Muscle of leg (tissue), 16 donors: ENCODE measurements at places on chromosomes 5 and 9. TPM values are rescaled to one million over a fixed set of nuclear protein-coding genes. Genes with fewer than 3 reads are reported as not detected.
A peak's percentile ranks its signal among the peaks of the same experiment; 100 is the strongest.

Gene FBXW2
- 22.6 TPM for total RNA-seq

Gene PCDHGA3
- 1.2 TPM for total RNA-seq

Gene SLC25A48
- total RNA-seq: 0.18 TPM

- no peak for DNase-seq
Observed at GRCh38 chr5:139571543-139571942, 10.4 kb downstream of the UBE2D2 start.

Gene ASS1
- total RNA-seq: 59.9 TPM

GRCh38 chr5:98564836-98565235, 208.6 kb upstream of the RGMB start:
- no peak for DNase-seq

Gene ABO
- 0.13 TPM for total RNA-seq

DNA sequence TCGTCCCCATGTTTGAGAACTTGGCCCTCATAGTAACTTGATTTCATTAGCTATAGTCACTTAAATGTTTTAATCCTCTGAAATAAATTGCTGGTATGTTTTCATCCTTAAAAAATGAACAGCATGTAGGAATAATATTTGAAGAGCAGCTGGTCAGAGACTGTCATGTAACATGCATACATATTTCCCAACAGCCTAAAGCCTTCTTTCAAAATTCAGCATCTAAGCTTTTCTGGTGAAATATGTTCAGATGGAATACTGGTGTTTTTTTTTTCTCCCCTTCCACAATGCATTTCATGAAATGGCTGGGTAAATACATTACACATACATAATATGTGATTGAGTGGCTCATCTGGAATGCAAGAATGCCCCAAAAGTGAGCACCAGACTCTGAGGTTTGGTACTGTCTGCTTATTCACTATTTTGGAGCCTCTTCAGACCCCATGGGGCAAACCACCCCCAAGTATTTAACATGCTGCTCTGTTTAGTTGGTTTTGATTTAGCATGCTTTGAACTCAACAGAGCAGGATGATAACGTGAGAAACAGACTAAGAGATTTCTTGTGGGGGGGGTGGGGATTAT, 94.0 kb downstream of the SMARCA2 start:
- DNase-seq: no peak

DNA sequence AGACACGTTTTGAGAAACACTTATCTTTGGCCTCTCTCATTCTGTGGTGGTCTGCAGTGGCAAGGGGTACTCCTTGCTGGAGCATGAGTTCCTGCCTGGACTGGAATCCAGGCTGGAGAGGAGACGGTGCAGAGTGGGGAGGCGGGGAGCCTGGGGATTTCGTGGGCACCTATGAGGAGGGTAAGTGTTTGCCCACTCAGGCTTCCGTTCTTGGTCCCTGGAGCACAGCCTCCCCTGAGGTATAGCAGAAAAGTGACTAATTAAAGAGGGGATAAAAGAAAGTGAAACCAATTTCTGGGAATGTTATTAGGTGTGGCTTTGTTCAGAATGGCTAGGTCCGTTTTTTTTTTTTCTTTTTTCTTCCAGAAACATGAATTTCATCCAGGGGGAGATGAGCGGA, 90.8 kb downstream of the ARHGAP26 start:
- no peak for DNase-seq

- peak; percentile 66 for DNase-seq
Observed at GRCh38 chr5:142984011-142984410, 213.8 kb downstream of the ARHGAP26 start.

DNA sequence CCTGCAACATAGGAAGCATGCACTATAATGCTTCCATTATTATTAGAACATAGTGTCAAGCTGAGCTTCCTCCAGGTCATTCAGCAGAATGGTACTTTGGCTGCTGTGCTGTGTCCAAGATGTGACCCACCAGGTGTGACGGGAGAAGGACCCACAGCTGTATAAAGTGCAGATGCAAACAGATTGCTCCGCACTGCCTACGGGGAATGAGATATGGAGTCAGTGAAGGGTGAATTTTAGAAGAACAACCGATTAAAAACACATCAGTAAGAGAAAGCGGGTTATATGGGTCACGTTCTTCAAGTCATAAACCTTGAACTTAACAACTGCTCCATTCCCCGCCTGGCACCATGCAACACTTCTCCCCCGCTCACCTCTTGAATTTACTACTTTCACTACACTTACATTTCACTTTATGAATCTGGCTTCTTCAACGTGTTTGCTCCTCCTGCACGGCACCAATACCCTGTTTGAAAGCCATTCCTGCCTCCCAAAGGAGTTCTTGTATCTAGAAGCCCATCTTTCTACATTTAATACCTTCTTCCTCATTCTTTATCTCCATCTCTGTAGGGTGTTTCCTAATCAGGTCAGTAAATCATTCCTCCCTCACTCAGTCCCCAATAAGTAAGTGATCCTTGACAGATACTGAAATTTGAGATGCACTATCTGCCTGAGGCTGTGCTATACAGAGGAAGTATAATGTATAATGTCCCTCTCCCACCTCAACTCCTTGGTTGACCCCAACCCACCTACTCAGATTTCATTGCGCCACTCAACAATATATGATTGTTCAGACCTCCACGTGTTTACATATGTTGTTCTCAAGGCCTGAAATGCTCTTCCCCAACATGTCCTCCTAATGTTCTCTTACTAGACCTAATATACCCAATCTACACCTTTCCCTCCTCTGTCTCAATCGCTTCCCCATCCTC, 25.9 kb downstream of the BRINP1 start:
- DNase-seq: no peak

GRCh38 chr5:131142970-131143617, 22.0 kb downstream of the HINT1 start:
- no peak for DNase-seq
